ENCODE measurements at places on chromosomes 7 and 10.

DNA sequence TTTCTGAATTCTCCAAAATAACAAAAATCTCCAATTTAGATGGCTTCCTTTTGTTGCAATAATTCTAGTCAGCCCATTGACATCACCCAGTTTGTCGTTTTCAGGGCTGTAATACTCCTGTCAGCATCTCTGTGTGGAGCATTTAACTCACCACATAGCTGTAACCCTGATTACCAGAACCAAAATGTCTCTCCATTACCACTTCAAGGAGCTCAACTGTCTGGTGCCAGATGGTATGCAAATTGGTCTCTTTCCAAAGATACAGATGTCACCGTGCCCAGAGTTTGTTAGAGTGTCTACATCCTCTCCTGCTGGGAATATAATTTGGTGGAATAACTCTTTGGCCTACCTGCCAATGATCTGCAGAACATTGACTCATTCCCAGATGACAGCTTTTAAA lies 350.3 kb upstream of the POT1 start:
- no peak for DNase-seq

GRCh38 chr10:4686644-4686996 lies 139.4 kb upstream of the AKR1E2 start:
- no peak for DNase-seq

DNA sequence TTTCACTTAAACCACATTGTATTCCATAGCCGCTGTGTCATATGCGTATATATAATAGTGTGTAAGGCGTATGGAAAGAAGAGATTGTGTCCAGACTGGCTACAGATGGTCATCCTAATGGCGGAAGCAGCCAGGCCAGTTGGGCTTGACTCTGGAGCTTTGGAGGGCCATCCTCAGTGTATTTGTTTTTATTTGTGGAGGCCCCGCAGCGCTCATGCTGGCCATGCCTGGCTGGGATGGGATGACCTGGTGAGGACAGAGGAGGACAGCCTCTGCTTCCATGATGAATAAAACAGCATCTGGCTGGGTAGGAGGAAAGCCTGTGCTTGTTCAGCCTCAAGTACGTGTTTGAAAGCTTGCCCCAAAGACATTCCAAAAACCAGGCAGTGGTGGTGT lies 220.3 kb downstream of the EBF3 start:
- DNase-seq, result no peak

GRCh38 chr10:102773320-102773719 lies 29.6 kb downstream of the WBP1L start:
- no peak for DNase-seq

- DNase-seq, result no peak
Measured at GRCh38 chr10:71085689-71086438, 126.5 kb upstream of the UNC5B start.

GRCh38 chr7:134593530-134594392 lies 44.9 kb downstream of the AKR1B15 start:
- no peak for DNase-seq

DNA sequence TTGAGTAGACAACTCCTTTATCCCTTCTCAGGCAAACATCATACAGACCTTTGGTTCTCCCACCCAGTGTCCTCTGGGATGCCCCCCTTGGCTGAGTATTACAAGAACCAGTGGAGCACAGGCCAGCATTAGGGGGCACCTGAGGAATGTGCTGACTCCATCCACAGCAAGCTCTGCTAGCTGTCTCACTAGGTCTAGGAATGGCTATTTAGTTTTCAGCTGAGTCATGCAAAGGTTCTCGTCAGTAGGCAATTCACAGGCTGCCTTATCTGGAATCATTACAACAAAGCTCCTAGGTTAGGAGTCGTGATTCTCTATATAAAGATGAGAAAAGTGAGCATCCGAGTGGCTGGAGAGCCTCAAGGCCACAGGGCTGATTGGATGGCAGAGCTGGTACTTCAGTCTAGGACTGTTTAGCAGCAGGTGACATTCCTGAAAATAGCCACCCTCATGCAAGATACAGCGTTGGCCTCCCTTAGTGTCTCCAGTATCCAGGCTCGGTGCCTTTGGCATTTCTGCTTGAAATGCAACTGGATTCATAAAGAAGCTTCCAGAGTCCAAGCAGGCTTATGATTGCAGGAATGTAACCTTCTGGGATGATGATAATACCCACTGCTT lies 75.8 kb downstream of the CDCA7L start:
- no peak for DNase-seq

DNA sequence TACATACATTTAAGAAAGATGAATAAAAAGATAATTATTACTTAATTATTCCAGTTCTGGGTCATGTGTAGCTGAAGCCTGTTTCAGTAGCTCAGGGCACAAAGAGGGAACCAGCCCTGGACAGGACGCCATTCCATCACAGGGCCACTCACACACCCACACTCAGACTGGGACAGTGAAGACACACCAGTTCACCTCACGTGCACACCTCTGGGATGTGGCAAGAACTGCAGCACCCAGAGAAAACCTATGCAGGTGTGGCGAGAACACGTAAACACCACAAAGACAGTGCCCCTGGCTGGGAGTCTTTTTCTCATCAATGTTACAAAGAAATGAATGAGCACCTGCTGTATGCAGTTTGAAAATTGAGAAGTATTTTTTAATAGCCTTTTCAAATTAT lies 1.6 kb upstream of the IDI1 start:
- DNase-seq, result no peak

- no peak for DNase-seq
Measured at GRCh38 chr10:99456931-99457288, 26.5 kb upstream of the GOT1 start.

DNA sequence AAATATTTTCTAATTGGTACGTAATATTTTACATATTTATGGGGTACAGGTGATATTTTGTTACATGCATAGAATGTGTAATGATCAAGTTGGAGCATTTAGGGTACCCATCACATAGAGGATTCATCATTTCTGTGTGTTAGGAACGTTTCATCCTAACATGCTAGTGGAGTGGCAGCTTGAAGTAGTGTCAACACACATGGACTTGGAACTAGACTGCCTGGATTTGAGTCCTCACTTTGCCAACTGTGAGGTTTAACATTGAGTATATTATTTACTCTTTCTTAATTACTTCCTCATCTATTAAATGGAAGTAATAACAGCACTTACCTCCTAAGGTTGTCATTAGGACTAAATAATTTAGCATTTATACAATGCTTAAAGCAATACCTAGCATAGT lies 241.9 kb downstream of the PLXDC2 start:
- no peak for DNase-seq

GRCh38 chr10:120077707-120078492 lies 185.4 kb downstream of the SEC23IP start:
- no peak for DNase-seq

DNA sequence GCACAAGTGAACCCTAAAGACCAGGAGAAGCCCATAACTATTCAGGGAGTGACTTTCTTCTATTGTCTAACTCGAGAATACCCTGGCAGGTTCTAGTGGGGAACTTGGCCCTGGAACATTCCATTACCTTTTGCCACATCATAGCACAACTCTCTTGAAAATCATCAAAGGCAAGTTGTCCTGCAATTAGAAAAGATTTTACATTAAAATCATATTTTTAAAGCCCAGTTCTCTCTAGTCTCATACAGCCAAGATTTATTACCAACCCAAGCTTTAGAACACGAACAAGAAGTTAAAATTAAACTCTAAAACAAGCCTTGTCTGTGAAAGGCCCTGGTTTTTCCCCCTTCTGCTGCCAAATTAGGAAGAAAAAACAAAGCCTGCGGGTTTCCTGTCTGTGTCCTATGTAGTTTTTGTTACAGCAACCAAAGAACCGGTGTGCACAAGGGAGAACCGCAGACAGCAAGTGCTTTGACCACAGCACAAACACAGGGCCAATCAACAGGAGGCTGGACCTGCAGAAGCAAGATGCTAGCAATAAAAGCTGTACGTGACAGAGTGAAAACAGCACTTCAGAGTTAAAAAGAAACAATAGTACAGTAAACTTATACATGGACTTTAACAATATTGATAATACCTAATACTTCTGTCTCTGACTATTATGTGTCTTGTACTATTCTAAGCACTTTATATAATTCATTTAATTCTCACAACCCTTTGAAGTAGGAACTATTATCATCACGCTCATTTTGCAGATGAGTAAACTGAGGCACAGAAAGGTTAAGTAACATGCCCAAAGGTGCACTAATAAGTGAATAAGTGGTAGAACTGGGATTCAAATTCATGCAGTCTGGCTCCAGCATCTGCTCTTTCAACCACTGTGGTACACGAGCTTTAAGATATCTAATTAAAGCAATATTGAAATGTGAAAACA lies 65.8 kb downstream of the STK17A start:
- DNase-seq, result no peak

DNA sequence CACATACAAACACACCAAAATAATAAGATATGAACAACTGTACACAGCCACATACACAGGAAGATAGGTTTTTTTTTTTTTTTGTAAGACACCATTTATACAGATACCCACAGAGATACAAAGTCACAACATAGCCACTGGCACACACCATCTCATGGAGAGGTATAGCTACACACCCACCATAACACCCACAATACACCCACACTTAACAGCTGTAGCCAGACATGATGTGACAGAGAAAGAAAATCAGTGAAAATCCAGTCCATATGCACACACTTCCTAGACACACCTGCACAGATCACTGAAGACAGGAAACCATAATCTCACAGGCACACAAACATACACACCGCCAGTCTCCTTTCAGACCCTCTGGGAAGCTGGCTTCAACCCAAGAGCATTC lies 62.4 kb upstream of the PAX2 start:
- DNase-seq, result no peak

- no peak for DNase-seq
Measured at GRCh38 chr7:43577485-43577951, 5.4 kb upstream of the STK17A start.

- DNase-seq, result no peak
Measured at GRCh38 chr7:120441850-120442249, 168.9 kb downstream of the KCND2 start.

DNA sequence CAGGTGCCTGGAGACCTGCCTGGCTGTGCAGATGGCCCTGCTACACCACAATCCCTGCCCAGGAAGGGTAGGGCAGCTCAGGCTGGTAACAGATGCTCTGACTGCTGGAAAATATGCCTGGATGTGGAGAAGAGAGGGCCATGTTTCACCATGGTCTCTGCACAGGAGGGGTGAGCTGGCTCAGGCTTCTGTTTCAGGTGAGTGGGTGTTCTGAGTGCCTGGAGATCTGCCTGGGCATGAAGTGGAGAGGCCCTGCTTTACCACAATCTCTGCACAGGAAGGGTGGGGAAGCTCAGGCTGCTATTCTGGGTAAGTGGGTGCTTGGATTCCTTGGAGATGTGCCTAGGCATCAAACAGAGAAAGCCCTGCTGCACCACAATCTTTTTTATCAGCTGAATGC lies 350.1 kb downstream of the KIF20B start:
- no peak for DNase-seq

GRCh38 chr10:114024876-114025610 lies 18.6 kb upstream of the ADRB1 start:
- no peak for DNase-seq

GRCh38 chr10:83555264-83555663 lies 584.0 kb upstream of the GHITM start:
- no peak for DNase-seq

DNA sequence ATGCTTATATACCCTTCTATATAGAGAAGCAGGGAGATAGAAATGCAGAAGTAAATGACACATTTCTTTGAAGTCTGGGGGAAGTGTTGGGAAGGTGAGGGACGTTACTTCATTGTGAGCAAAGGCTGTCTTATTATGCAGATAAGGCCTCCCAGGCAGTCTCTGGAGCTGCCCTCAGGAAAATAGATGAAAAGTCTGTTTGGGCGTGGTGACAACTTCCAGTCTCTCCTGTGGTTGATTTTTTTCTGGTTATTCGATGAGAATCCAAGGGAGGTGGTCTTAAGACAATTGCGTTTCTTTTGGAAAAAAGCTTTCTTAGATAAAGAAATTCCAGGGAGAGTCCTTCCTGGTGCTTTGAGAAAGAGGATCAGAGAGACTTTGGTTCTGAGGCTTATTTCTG lies 84.0 kb downstream of the NEUROD6 start:
- no peak for DNase-seq

GRCh38 chr7:12583922-12584321 lies 13.4 kb downstream of the SCIN start:
- no peak for DNase-seq

- no peak for DNase-seq
Measured at GRCh38 chr10:77628906-77629730, 8.5 kb downstream of the KCNMA1 start.

- no peak for DNase-seq
Measured at GRCh38 chr10:128869101-128869749, 597.8 kb upstream of the MGMT start.

DNA sequence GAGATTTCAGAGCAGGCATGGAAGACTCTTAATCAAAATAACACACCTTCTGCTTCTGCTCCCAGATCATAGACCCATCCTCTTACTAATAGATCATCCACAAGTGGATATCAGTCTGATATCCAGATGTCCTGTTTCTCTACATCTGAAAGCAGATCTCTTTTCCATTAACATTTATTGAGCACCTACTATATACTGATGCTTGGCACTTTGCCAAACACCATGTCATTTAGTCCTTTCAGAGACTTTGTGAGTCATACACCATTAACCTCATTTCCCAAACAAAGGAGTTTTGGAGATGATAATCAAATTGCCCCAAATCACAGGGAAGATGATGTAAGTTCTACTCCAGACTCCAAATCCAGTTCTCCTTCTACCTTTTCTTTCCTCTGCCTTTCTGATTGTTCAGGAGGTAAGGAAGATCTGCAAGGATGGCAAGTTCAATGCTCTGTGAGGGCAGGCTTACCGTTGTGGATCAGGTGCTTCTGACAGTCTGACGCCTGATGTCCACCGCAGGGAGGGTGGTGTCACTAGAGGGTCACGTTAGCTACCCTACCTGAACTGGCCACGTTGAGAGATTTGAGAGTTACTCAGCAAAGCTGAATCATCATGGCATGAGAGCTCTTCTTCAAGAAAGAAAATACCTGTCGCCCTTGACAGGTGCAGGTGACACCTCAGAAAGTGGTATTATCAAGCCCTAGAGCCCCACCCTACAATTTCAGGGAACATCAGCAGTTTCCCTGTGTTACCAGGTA lies 269.6 kb upstream of the ZMIZ1 start:
- DNase-seq, result no peak

DNA sequence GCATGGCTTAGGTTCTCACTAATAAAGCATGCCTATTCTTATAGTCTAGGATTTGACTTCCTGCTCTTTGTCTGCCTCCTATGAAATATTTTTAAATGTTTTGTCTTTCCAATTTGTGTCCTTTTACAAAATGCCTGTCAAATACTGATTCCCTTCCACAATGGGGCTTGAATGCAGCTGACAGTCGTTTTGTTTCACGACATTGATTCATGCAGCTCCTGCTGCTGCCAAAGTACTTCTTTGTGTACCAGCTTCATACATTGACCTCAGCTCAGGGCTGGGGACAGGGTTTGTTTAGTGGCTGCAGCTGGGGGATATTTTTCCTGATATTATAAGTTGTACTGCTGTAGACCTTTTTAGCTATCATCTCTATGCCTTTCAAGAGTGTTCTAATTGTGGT lies 371.9 kb upstream of the CHRM2 start:
- DNase-seq, result no peak

DNA sequence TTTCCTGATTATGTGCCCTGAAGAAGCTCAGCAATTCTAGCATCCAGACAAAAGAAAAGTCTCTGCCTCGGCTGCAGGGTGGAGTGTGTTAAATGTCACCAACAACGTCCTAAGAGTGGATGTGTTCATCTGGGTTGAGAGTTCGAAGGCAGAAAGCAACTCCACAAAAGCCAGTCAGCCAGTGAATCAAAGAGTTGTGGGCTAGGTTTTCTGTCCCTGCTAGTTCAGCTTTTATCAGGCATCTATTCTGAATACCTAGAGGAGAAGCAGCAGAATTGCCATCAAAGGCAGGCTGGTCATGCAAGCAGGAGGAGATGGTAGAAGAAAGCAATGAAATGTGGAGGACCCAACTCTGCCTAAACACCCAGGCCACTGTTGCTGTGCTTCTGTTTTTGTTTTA lies 205.2 kb downstream of the KLF6 start:
- no peak for DNase-seq

All from activated CD4-positive, CD25-positive, alpha-beta regulatory T cell (primary cell).